Activated CD8-positive, alpha-beta T cell treated with anti-CD3 and anti-CD28 coated beads for 36 hours (primary cell): ENCODE measurements at places on chromosomes 11 and 22. TPM values are rescaled to one million over a fixed set of nuclear protein-coding genes. Genes with fewer than 3 reads are reported as not detected.

DNA sequence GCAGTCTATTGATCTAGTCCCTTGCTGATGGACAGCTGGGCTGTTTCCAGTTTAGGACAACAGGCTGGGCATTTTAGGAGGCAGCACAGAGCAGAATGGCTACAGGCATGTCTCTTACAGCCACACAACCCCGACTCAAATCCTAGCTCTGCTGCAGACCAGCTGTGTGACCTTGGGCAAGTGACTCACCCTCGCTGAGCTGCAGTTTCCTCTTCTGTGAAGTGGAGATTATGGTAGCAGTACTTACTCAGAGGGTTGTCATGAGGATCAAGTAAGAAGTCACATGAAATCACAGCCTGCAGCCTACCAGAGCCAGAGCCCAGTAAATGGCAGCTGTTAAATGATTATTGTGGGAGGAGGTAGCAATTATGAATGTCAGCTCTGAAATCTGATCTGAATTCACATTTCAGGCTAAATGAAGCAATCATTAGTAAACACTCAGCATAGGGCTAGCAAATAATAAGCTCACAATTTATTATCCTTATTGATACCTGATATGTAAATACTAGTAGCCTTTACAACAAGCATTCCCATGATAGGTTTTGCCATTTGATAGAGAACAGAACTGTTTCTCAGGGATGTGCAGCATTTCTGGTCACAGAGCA lies 58.9 kb downstream of the MYEOV start:
- peaks cover 10% of the 10 kb centered on the region for H3K4me1 ChIP-seq
- no peaks in the 10 kb centered on the region for H3K27me3 ChIP-seq
- H3K4me3 ChIP-seq = no peak overlapping the region
- H3K36me3 ChIP-seq = no peaks in the 10 kb centered on the region
- DNase-seq = peak; percentile 77

DNA sequence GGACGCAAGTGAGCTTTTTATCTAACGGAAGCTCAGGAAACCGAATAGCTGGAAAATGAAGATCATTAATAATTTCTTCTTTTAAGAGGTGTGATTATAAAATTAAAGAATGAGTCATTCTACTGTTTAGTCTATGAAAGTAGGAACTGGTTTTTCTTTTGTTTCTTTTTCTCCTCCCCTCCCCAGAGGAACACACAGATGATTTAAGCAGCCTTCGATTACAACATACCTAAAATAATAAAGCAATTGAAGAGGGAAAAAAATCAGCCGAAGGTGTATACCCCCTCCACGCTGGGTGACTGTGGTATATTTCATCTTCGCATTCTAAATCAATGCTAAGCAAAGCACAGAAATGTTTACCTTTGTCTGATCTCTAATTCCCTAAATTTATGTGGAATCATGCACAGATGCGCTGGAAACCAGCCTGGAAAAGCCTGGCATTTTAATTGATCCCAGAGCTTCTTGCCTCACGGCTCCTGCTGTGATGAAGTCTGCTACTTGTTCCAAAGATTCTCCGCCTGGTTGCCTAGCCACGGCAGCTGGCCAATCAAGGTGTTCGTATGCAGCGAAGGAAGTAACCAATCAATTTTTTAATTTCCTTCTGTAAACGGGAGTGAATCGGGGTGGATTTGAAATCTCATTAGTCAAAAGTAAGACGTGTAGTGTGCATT lies 133.9 kb downstream of the FANCF start:
- DNase-seq = no peak
- H3K4me1 ChIP-seq = no peaks in the 10 kb centered on the region
- H3K27me3 ChIP-seq = peaks cover 5% of the 10 kb centered on the region
- no peak overlapping the region for H3K27ac ChIP-seq
- H3K4me3 ChIP-seq = no peak overlapping the region

Gene CHEK2
- 15.4 TPM for total RNA-seq

- no peaks in the 10 kb centered on the region for H3K27me3 ChIP-seq
- peak within 1 kb of the TSS; percentile 85 for H3K27ac ChIP-seq
- DNase-seq = no peak
- H3K36me3 ChIP-seq = peaks cover under 1% of the 10 kb centered on the region
- H3K4me1 ChIP-seq = peaks cover 71% of the 10 kb centered on the region
Measured at GRCh38 chr11:67415501-67416304, at the start of gene CARNS1. TSS of gene CARNS1 (plus strand) at chr11:67415678. CDS start at chr11:67416200, 522 bp downstream.

Gene SLCO2B1
- not detected for total RNA-seq

- H3K36me3 ChIP-seq = peaks cover 59% of the 10 kb centered on the region
- no peak overlapping the region for H3K4me3 ChIP-seq
Measured at GRCh38 chr11:12216671-12217374, 106.4 kb downstream of the MICAL2 start.

DNA sequence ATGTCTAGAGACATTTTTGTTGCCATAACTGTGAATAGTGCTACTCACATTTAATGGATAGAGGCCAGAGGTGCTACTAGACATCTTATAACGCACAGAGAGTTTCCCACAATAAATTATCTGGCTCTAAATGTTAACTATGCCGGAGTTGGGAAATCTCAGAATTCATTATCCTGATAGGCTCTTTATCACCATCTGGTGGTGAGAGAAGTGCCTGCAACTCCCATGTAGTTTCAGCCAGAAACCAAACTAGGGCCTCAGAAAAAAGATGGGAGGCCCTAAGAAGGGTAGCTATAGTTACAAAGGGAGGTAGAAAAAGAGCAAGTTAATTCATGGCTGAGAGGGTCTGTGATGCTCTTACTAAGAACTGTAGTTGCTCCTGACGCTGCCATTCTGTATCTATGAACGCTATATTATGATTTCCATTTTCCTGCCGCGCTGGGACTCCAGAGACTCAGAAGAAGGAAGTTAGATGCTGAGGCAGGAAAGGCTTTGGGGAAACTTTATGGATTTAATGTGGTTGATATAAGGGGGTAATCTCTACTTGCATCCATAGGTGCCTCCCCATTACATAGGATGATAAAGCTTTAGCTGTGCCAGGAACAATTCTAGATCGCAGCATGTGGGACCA lies 22.9 kb upstream of the MRPL17 start:
- H3K4me3 ChIP-seq = no peak overlapping the region
- no peaks in the 10 kb centered on the region for H3K27me3 ChIP-seq
- peaks cover 2% of the 10 kb centered on the region for H3K36me3 ChIP-seq
- peaks cover 19% of the 10 kb centered on the region for H3K4me1 ChIP-seq
- DNase-seq = peak; percentile 64

DNA sequence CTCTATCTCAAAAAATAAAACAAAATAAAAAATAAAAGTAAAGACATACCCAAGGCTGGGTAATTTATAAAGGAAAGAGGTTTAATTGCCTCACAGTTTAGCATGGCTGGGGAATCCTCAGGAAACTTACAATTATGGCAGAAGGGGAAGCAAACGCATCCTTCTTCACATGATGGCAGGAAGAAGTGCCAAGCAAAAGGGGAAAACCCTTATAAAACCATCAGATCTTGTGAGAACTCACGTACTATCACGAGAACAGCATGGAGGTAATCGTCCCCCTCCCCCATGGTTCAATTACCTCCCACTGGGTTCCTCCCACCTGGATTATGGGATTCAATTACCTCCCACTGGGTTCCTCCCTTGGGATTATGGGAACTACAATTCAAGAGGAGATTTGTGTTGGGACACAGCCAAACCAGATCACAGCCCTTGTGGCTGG lies 8.3 kb upstream of the SSTR3 start:
- no peaks in the 10 kb centered on the region for H3K27me3 ChIP-seq
- H3K36me3 ChIP-seq = peaks cover 63% of the 10 kb centered on the region
- peak; percentile 48 for DNase-seq
- H3K27ac ChIP-seq = peak overlapping the region; percentile 94
- H3K4me3 ChIP-seq = peak overlapping the region; percentile 76

- H3K36me3 ChIP-seq = no peaks in the 10 kb centered on the region
- H3K27me3 ChIP-seq = no peaks in the 10 kb centered on the region
- H3K4me1 ChIP-seq = peaks cover 6% of the 10 kb centered on the region
- no peak for DNase-seq
Measured at GRCh38 chr11:124277804-124278203, 21.6 kb downstream of the OR8G5 start.

DNA sequence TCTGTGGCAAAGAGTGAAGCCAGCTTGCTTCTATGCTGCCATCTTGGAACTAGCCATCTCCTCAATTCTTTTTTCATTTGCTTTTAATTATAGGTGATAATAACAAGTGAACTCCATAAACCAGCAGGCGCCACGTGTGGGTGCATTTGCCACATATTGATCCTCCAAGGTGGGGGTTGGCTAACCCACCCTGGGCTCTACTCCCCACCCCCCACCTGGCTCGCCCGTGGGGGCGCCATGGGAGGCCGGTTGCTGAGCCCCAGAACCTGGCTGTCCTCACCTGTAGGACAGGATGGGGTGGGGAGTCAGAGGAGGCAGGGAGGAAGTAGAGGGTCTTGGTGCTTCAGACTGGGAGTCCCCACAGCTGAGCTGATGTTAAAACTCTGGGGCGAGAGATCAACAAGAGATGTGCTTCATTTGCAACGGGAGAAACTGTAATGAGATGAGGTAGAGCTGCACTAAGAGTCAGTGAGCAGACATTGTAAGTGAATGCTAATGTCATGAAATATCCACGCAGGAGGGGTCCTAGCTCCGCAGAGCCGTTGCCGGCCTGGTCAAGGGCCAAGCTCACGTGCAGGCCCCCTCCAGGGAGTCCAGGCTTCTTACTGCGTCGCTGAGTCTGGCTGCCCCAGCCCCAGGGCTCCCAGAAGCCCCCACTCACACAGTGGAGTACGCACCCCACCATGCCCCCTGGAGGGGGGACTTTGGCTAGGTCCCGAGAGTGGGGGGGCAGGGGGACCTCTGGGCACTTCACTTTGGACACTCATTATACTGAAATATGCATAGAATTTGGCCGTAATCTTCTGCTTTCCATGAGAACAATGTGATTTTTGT lies 59.4 kb downstream of the BRD1 start:
- no peak overlapping the region for H3K27ac ChIP-seq
- no peak overlapping the region for H3K4me3 ChIP-seq
- no peak for DNase-seq
- peaks cover 11% of the 10 kb centered on the region for H3K4me1 ChIP-seq
- peaks cover 4% of the 10 kb centered on the region for H3K36me3 ChIP-seq
- H3K27me3 ChIP-seq = no peaks in the 10 kb centered on the region

DNA sequence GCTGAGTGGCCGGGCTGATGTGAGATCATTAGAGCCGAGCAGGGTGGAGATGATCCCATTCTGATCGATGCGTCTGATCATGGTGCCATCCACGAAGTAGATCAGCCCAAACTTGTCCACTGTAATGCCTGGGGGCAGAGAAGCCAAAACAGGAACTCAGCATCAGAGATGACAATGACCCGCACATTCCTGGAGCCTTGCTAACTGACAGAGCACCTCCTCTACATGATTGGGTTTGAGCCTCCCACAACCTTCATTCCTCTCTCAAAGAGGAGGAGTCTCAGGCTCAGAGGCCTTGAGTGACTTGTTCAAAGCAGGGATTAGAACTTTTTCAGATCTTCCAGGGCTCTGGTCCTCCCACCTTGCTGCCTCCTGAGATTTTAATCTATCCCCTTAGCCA lies 133.7 kb upstream of the NARS2 start:
- H3K4me3 ChIP-seq = no peak overlapping the region
- H3K27ac ChIP-seq = no peak overlapping the region
- H3K36me3 ChIP-seq = no peaks in the 10 kb centered on the region
- no peaks in the 10 kb centered on the region for H3K4me1 ChIP-seq

Gene TMEM225
- not detected for total RNA-seq

Gene C1QTNF4
- total RNA-seq = not detected

GRCh38 chr11:67389477-67389876 lies 2.3 kb upstream of the RAD9A start:
- H3K27ac ChIP-seq = no peak overlapping the region
- H3K36me3 ChIP-seq = peaks cover 6% of the 10 kb centered on the region
- H3K27me3 ChIP-seq = no peaks in the 10 kb centered on the region
- peak; percentile 80 for DNase-seq
- H3K4me3 ChIP-seq = peak overlapping the region; percentile 61

GRCh38 chr11:19087658-19088057 lies 27.1 kb upstream of the MRGPRX2 start:
- no peaks in the 10 kb centered on the region for H3K4me1 ChIP-seq
- no peak overlapping the region for H3K27ac ChIP-seq
- DNase-seq = no peak
- H3K27me3 ChIP-seq = peaks cover 13% of the 10 kb centered on the region
- H3K36me3 ChIP-seq = no peaks in the 10 kb centered on the region

DNA sequence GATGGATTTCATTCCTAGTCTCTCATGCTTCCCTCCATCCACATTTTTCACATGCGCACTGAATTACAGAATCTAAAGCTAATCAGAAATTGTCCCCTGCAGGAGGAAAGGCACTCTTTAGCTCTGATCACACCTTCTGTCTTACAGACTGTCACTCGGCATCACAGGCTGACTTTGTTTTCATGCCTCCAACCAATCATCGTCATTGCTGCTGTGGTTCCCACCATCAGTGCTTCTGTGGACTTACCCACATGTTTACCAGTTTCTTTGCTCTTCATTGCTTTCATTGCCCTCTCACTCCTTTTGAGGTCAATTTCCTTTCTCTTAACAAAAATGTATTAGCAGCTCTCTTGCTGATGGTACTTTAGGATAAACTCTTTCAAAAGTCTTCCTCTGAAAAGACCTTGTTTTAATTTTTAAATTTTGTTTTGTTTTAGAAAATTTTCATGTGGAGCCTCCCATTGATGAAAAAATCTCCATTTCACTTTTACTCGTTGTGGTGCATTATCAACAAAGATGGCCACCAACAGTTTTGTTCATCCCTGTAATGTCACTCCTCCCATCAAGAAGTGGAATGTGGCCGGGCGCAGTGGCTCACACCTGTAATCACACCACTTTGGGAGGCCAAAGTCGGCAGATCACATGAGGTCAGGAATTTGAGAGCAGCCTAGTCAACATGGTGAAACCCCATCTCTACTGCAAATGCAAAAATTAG lies 20.2 kb upstream of the TREH start:
- H3K27me3 ChIP-seq = no peaks in the 10 kb centered on the region
- peak; percentile 67 for DNase-seq
- peaks cover 46% of the 10 kb centered on the region for H3K4me1 ChIP-seq
- no peak overlapping the region for H3K4me3 ChIP-seq
- peaks cover 9% of the 10 kb centered on the region for H3K36me3 ChIP-seq

DNA sequence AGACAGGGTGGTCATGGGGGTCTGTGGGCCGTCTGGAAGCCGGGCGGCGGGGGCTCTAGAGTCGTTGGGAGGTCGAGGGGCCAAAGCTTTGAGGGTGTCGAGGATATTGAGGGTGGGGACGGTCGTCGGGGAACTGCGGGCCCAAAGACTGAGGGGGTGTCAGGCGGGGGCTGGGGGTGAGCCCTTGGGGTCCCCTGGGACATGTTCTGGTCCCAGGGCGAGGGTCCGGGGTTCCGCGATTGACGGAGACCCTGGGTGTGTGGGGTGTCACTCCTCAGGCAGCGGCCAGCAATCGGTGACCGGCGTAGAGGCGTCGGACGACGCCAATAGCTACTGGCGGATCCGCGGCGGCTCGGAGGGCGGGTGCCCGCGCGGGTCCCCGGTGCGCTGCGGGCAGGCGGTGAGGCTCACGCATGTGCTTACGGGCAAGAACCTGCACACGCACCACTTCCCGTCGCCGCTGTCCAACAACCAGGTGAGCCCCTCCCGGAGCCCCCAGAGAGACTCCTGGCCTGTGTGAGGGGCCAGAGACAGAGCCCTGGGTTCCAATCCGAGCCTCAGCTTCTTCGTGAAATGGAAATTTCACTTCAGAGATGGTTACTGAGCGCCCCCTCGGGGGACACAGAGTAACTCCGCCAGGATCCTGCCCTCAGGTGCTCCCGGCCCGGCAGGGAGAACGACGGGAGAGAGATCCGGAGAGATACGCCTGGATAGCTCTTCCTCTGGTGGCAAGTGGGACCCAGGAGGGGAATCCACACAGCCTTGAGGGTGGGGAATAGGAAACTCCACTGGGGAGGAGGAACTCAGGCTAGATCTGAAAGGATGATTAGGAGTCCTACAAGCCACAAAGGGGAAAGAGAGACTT lies 714 bp downstream of the SDF2L1 start:
- H3K27ac ChIP-seq = peak overlapping the region; percentile 89
- DNase-seq = peak; percentile 78
- H3K4me1 ChIP-seq = peaks cover 26% of the 10 kb centered on the region
- H3K27me3 ChIP-seq = no peaks in the 10 kb centered on the region
- peak overlapping the region; percentile 89 for H3K4me3 ChIP-seq

Gene CCDC82
- total RNA-seq = 27.0 TPM
